ENCODE measurements at places on chromosomes 6 and 20.

GRCh38 chr6:2950713-2951112 lies 20.7 kb downstream of the SERPINB6 start:
- no peak for DNase-seq

GRCh38 chr6:168877821-168878282 lies 375.8 kb downstream of the THBS2 start:
- no peak for DNase-seq

- DNase-seq, result no peak
Observed at GRCh38 chr6:3017304-3017703, 17.6 kb downstream of the NQO2 start.

DNA sequence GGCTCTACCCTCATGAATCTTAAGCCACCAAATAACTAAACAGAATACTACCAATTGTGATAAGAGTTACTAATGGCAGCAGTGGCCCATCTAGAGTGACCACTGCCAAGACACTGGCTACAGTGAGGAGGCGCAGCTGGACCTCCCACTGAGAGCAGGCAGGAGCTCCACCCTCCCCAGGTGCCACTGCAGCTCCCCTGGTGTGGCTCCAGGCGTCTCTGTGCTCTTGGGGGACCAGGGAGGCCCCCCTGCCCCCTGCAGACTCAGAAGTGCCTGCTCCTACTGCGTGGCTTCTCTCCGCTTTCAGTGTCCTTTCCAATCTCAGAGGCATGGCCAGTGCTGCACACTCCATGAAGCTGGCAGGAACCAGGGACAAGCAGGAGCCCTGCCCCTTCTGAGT lies 23.4 kb downstream of the MC3R start:
- DNase-seq, result no peak

DNA sequence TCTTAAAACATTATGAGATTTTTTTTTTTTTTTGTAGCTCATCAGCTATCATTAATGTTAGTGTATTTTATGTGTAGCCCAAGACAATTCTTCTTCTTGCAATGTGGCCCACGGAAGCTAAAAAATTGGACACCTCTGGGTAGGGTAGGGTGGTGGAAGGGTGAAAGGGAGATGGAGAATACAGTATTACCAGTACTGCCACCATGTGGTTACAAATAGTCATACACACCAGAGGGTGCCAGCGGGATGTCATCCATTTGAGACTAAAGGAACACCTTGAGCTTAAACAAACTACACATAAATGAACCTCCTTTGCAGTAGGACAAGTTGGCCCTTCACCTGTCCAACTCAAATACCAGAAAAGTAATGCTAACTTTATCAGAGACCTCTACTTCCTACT lies 601.9 kb downstream of the HTR1B start:
- DNase-seq, result no peak

DNA sequence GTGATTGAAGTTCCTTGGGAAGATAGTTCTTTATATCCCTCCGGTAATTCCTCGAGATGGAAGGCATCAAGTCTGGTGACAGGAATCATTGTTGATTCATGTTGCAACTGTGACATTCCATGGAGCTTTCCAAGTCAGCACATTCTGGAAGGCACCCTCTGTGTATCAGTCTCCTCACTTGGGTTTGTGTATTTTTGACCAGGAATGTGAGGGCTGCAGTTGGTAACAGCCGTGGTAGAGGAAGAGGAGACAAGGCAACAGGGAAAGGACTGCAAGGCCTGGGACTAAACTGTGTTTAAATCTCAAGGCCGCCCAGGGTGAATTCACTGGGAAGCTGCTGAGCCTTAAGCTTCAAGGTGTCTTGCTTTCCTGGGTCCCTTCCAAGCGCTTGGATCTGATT lies 99.0 kb downstream of the CLIC5 start:
- no peak for DNase-seq

- DNase-seq, result no peak
Observed at GRCh38 chr6:56695702-56696101, 53.0 kb upstream of the DST start.

- DNase-seq, result no peak
Observed at GRCh38 chr6:73766040-73766439, 70.0 kb downstream of the CD109 start.

- no peak for DNase-seq
Observed at GRCh38 chr6:84467296-84467695, 239.9 kb upstream of the CEP162 start.

- DNase-seq, result no peak
Observed at GRCh38 chr6:82442061-82442719, 78.6 kb downstream of the TPBG start.

DNA sequence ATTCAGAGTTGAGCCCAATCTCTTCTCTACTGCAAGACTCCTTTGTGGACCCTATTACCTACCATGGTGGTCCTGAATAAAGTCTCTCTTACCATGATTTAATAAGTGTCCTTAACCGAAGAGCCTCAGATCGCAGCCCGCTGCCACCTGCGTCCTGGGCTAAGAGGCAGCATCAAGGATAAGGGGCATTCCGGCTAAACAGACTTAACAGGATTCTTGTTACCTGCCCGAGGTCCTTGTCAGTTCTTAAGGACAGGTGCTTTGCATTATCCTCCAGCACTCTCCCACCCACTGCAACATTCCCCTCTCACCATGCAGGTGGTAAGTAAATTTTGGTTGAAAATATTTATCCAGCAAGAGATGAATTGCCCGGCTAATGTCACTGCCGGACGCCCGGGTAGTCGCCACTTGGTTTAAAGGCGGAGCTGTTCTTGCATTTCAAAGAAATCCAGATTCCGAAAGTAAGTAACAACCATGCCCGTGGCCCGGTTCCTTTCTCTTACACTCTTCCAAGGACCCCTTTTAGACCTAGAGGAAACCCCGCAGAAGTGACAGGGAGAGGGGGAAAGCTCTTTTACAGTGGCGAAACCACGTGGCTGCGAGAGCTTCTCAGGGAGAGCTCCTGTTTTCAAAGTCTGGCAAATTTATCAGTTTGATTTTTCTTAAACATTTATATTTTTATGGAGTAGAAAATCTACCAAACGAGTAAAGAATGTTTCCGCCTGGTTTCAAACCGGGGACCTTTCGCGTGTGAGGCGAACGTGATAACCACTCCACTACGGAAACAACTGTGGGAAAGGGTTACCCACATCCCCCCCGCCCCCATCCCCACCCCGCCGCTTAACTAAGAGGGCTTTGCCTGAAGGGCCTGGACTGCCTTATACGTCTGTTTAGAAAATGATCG lies 41.9 kb upstream of the PRSS16 start:
- DNase-seq, result no peak

GRCh38 chr20:43188234-43188653 lies 1.5 kb downstream of the PTPRT start:
- no peak for DNase-seq

GRCh38 chr6:42236030-42236429 lies 18.4 kb upstream of the MRPS10 start:
- no peak for DNase-seq

DNA sequence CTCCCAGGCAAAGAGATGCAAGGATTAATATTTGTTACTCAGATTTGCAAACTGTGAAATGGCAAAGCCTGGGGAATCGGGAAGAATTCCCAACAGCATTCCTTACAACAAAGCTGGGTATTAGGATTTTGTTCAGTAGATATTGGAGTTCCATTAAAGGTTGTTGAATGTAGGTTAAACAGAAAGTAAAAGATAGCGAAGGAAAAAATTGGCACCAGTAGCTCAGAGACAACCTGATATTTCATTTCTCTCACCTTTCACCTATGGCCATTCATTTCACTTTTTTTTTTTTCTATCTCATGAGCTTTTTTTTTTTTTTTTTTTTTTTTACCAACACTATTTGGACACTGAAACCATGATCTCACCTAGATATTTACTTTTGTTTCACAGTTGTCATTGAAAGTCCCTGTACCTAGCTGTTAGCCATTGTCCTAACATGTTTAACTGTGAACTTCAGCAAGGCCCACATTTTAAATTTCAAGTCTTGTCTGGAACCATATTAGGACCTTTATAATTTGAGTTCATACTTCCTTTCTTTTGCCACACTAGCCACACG lies 552.5 kb downstream of the HAO1 start:
- no peak for DNase-seq

- no peak for DNase-seq
Observed at GRCh38 chr6:51292659-51293058, 474.0 kb downstream of the TFAP2B start.

GRCh38 chr6:36682328-36683144 lies 4.0 kb downstream of the CDKN1A start:
- no peak for DNase-seq

DNA sequence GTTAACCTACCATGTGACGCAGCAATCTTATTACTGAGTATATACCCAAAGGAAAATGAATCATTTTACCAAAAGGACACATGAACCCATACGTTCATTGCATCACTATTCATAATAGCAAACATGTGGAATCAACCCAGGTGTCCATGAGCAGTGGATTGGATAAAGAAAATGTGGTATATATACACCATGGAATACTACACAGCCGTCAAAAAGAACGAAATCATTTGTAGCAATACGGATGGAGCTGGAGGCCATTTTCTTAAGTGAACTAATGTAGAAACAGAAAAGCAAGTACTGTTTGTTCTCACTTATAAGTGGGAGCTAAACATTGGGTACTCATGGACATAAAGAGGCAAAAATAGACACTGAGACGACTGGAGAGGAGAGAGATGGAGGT lies 44.2 kb downstream of the TBPL1 start:
- no peak for DNase-seq

- DNase-seq, result no peak
Observed at GRCh38 chr6:101396548-101397173, 3.2 kb downstream of the GRIK2 start.

DNA sequence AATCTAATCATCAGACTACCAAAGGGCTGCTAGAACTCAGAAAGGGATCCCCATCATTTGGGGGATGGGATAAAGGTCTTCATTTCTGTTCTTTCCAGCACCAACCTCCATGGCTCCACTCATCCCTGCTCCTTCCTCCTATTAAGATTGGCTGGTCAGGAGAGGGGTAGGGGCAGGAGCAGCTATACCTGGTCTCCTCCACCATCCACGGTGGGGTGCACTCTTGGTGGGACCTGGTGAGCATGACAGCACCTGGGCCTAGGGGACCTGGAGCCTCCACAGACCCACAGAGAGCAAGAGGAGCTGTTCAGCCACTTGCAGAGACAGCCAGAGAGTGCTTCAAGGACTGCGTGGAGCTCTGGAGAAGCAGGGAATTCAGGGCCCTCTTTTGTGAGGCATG lies 6.1 kb upstream of the ULBP2 start:
- no peak for DNase-seq

DNA sequence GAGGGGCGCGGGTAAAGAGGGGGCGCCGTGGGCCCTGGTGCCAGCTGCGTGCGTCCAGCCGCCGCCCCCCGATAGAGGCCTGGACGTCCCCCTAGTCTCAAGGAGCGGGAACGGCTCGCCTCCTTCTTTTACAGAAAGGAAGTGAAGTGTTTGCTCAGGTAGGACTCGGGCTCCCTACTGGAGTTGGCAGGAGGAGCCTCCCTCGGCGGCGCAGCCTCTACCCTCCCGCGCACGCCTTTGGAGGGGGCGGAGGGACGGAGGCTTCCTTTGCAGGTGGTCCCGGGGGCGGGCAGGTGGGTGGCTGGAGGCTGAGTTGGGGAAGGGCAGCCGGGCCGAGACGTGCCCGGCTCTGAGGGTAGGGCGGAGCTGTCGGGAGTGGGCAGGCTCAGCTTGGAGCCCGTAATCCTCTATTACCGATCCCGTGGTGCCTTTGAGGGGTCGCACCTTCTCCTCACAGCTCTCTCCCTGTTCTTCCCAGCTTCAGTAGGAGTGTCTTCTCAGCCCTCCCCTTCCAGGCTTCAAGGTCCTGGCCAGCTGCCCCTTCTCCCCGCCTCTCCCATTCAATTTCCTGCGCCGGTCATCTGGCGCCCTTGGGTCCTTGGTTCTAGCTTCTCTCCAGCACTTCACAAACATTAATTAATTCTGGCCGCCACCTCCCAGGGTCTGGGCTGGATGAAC lies 728 bp downstream of the ITPR3 start:
- DNase-seq, result no peak

- no peak for DNase-seq
Observed at GRCh38 chr20:19816386-19816785, 58.3 kb downstream of the RIN2 start.

GRCh38 chr6:7045746-7046145 lies 62.0 kb upstream of the RREB1 start:
- no peak for DNase-seq

DNA sequence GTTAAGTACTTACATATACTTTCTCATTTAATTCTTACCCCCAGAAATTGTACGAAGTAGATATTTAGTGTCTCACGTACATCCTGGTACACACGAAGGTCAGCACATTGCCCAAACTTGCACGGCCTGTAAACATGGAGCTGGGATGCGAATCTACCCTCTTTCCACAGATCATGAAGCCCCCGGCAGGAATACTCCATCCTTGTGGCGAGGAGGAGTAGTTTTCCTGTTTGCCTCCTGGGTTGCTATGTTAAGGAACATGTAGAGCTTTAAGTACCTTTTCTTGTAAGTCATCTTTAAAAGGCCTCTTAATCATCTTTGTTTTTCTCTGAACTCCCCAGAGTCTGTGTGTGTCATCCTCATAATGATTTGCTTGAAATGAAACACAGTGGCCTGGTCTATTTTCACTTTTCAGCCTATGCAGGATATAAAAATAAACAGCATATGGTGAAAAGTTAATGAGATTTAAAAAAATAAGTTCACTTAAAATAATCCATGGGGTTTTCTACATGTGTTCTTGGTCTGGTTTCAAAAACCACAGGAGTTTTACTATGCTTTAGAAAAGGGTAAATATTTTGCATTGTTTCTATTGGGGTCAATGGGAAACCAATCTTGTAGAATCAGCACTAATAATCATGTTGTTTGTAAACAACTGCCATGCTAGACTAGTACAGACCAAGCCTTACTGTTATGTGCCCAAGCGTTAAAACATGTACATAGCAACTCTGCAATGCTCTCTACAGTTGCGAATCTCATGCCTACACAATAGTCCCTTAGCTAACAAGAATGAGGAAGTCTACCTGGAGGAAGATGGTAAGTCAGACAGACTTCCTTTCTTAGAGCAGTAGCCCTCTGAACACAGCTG lies 9.3 kb upstream of the ARID1B start:
- DNase-seq, result no peak

- DNase-seq, result no peak
Observed at GRCh38 chr6:73078333-73078862, 146.9 kb downstream of the KHDC1L start.

Data from stimulated activated CD8-positive, alpha-beta memory T cell treated with anti-CD3 and anti-CD28 coated beads, Interleukin-4, amount 100 ng/mL, for 1 hour (primary cell).